ENCODE measurements at places on chromosomes 12 and 14. TPM values are rescaled to one million over a fixed set of nuclear protein-coding genes. Genes with fewer than 3 reads are reported as not detected.

DNA sequence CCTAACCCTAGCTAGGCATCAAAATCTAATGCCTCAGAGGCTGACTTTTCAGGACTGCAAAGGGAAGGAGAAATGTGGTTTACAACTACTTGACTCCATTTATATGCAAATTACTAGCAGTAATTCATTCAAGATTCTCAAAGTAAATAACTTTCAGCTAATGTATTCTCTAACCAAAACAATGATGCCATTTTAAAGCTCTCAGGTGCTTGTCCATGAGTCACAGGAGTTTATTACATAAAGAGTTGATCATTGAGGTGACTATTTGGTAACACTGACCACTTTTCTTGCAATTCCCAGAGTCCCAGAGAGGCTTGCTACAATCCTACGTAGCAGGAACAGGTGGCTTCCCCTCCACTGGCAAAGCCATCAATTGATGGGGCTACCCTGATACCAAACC lies 109.0 kb upstream of the SLC35F4 start:
- no peak overlapping the region for H3K4me3 ChIP-seq
- H3K27ac ChIP-seq: no peak overlapping the region
- H3K36me3 ChIP-seq: no peaks in the 10 kb centered on the region
- no peaks in the 10 kb centered on the region for H3K27me3 ChIP-seq
- H3K4me1 ChIP-seq: no peaks in the 10 kb centered on the region
- DNase-seq: no peak

- H3K4me3 ChIP-seq: no peak overlapping the region
- H3K27me3 ChIP-seq: no peaks in the 10 kb centered on the region
- no peak overlapping the region for H3K27ac ChIP-seq
- DNase-seq: no peak
- no peaks in the 10 kb centered on the region for H3K4me1 ChIP-seq
Measured at GRCh38 chr14:58914279-58914855, 274.1 kb upstream of the DAAM1 start.

GRCh38 chr14:26486922-26487321 lies 110.9 kb downstream of the NOVA1 start:
- DNase-seq: no peak
- no peak overlapping the region for H3K27ac ChIP-seq
- no peaks in the 10 kb centered on the region for H3K27me3 ChIP-seq
- H3K4me3 ChIP-seq: no peak overlapping the region
- H3K36me3 ChIP-seq: no peaks in the 10 kb centered on the region
- H3K4me1 ChIP-seq: no peaks in the 10 kb centered on the region

DNA sequence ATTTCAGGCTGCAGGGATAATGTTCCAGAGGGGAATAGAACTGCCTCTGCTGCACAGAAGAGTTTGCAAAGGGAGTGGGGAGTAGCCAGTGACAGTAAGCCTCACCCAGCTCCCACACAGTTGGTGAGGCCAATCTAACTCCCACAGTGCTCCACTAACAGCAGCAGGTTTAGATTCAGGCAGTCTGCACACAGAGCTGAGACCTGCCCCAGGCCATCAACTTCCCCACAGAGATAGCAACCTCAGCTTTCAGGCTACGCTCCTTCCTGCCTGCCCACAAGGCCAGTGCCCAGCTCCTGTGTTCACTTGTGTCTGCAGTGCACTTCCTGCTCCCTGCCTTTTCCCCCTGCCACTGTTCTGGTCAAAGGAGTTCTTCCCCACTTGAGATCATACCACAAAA lies 107.5 kb downstream of the TBC1D30 start:
- H3K27ac ChIP-seq: no peak overlapping the region
- no peaks in the 10 kb centered on the region for H3K36me3 ChIP-seq
- H3K27me3 ChIP-seq: no peaks in the 10 kb centered on the region

Gene LRP1-AS
- total RNA-seq: not detected

Gene TTLL5
- total RNA-seq: 23.5 TPM

Gene HOXC12
- total RNA-seq: 5.1 TPM

Gene KRT75
- 0.15 TPM for total RNA-seq

GRCh38 chr12:109680264-109681005 lies 33.2 kb upstream of the FAM222A start:
- no peaks in the 10 kb centered on the region for H3K36me3 ChIP-seq
- H3K4me3 ChIP-seq: no peak overlapping the region
- no peak overlapping the region for H3K27ac ChIP-seq

DNA sequence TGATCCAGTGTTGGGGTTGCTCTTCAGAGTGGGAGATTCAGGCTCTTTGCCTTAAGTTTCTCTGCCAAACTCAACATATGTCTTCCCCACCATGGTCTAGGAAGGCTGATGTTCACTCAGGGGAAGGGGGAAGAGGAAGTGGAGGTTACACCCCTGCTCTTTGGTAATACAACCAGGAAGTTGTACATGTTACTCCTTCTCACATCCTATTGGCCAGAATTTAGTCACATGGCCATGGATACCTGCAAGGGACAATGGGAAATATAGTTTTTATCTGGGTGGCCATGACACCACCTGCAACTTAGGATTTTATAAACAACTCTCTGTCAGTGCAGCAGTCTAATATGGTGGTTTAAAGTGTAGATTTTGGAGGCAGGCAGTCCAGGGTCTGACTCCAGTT lies 150.9 kb downstream of the TBX5 start:
- H3K4me1 ChIP-seq: no peaks in the 10 kb centered on the region
- no peak for DNase-seq
- no peak overlapping the region for H3K4me3 ChIP-seq
- no peak overlapping the region for H3K27ac ChIP-seq
- H3K36me3 ChIP-seq: no peaks in the 10 kb centered on the region

DNA sequence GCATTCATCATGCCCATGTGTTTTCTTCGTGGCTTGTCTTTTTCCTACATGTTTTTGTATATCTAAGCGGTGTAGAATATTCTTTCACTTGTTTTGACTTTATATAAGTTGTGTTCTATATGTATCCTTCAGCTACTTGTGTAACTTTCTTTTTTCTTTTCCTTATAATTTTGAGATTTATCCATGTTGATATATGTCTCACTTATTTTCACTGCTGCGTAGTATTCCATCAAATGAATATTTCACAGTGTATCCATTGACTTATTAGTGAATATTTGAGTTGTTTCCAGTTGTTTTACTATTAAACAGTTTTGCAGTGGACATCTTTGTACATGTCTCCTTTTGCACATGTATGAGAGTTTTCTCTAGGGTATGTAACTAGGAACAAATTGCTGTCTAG lies 43.9 kb downstream of the BORCS5 start:
- no peaks in the 10 kb centered on the region for H3K36me3 ChIP-seq
- H3K27me3 ChIP-seq: no peaks in the 10 kb centered on the region
- H3K4me3 ChIP-seq: no peak overlapping the region
- H3K4me1 ChIP-seq: peaks cover 8% of the 10 kb centered on the region
- H3K27ac ChIP-seq: no peak overlapping the region

- H3K27me3 ChIP-seq: no peaks in the 10 kb centered on the region
- no peak overlapping the region for H3K27ac ChIP-seq
- H3K4me1 ChIP-seq: no peaks in the 10 kb centered on the region
Measured at GRCh38 chr12:22978962-22979361, 354.0 kb downstream of the ETNK1 start.

DNA sequence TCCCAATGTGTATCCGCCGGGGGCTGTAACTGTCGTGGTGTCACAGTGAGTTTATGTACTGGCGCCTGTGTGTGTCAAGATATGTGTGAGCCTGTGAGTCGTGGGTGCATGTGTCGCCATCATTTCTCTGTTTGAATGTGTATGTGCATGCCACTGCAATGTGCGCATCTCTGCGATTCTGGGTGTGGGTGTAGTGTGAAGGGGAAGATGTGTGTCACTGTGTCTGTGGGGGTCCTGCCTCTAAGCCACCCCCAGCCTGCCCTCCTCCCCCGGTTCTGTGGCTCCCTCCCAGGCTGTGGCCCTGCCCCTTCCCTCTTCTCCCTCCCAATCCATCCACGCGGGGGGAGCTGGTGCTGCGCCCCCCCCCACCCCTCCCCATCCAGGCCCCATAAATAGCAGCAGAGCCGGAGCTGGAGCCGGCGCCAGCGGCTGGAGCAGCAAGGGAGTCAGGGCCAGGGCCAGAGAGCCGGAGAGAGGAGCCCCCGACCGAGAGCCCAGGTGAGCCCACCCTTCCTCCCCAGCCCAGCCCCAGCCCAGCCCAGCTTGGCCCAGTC lies at the start of gene CPNE6:
Gene CPNE6, plus strand, starts transcription at position 419 of the 554 bp plus-strand sequence. CDS start 1,375 bp downstream, outside the sequence.
- H3K4me3 ChIP-seq: no peak within 1 kb of the TSS
- no peaks in the 10 kb centered on the region for H3K4me1 ChIP-seq
- DNase-seq: no peak
- H3K27ac ChIP-seq: no peak within 1 kb of the TSS
- H3K36me3 ChIP-seq: no peaks in the 10 kb centered on the region
- no peaks in the 10 kb centered on the region for H3K27me3 ChIP-seq

GRCh38 chr14:57864659-57865058 lies 1.2 kb downstream of the SLC35F4 start:
- no peaks in the 10 kb centered on the region for H3K36me3 ChIP-seq
- DNase-seq: no peak
- no peak overlapping the region for H3K4me3 ChIP-seq
- H3K27ac ChIP-seq: no peak overlapping the region
- H3K27me3 ChIP-seq: no peaks in the 10 kb centered on the region
- peaks cover 5% of the 10 kb centered on the region for H3K4me1 ChIP-seq

GRCh38 chr14:94011795-94012194 lies 14.3 kb upstream of the OTUB2 start:
- H3K27ac ChIP-seq: no peak overlapping the region
- H3K4me1 ChIP-seq: no peaks in the 10 kb centered on the region
- no peaks in the 10 kb centered on the region for H3K27me3 ChIP-seq
- no peaks in the 10 kb centered on the region for H3K36me3 ChIP-seq
- H3K4me3 ChIP-seq: no peak overlapping the region

DNA sequence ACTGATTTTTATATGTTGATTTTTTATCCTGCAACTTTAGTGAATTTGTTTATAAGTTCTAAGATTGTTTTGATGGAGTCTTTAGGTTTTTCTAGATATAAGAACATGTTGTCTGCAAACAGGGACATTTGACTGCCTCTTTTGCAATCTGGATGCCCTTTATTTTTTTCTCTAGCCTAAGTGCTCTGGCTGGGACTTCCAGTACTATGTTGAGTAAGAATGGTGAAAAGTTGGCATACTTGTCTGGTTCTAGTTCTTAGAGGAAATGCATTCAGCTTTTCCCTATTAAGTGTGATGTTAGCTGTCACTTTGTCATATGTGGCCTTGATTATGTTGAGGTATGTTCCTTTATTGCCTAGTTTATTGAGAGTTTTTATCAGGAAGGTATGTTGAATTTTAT lies 68.1 kb downstream of the ERC1 start:
- no peaks in the 10 kb centered on the region for H3K4me1 ChIP-seq
- no peaks in the 10 kb centered on the region for H3K36me3 ChIP-seq
- no peaks in the 10 kb centered on the region for H3K27me3 ChIP-seq
- no peak for DNase-seq
- no peak overlapping the region for H3K27ac ChIP-seq
- H3K4me3 ChIP-seq: no peak overlapping the region

DNA sequence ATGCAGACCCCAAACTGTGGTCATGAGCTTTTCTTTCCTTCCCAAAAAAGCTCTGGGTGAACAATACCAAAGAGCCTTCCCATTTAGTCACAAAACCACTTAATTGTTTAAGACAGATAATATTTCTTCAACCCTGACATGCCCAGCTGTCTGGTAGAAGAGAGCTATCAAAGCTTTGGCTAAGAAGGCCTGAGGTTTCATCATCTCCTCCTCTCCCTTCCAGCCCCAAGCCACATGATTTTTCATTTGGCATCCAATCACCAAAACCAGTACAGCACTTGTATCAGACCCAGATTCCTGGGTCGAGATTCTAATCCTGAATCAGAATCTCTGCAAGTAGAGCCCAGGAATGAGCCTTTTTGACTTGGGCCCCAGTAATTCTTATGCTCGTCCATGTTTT lies 199.6 kb upstream of the TMEM260 start:
- no peaks in the 10 kb centered on the region for H3K27me3 ChIP-seq
- no peaks in the 10 kb centered on the region for H3K36me3 ChIP-seq
- no peaks in the 10 kb centered on the region for H3K4me1 ChIP-seq

Gene CDK4
- total RNA-seq: 201 TPM

DNA sequence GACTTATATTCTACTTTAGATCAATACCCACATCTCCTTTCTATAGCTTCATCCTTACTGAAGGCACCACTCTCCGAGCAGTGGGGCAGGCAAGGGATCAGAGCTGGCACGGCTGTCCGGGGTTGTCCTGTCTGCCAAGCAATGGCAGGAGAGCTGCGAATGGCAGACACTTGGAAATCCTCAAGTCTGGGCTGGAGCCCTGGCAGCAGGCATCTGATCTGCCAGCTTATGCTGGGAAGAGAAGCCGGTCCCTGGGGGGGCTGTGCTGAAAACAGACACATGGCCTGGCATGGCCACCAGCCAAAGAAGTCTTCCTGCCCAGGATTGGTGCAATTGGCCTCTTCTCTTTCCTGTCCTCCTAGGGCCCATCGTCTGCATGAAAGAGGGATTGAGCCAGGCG lies 280.2 kb upstream of the PWP1 start:
- H3K4me1 ChIP-seq: no peaks in the 10 kb centered on the region
- no peaks in the 10 kb centered on the region for H3K36me3 ChIP-seq
- no peak overlapping the region for H3K4me3 ChIP-seq
- DNase-seq: no peak

Gene ARF6
- total RNA-seq: 63.2 TPM

Gene KLRC4
- 1.4 TPM for total RNA-seq

DNA sequence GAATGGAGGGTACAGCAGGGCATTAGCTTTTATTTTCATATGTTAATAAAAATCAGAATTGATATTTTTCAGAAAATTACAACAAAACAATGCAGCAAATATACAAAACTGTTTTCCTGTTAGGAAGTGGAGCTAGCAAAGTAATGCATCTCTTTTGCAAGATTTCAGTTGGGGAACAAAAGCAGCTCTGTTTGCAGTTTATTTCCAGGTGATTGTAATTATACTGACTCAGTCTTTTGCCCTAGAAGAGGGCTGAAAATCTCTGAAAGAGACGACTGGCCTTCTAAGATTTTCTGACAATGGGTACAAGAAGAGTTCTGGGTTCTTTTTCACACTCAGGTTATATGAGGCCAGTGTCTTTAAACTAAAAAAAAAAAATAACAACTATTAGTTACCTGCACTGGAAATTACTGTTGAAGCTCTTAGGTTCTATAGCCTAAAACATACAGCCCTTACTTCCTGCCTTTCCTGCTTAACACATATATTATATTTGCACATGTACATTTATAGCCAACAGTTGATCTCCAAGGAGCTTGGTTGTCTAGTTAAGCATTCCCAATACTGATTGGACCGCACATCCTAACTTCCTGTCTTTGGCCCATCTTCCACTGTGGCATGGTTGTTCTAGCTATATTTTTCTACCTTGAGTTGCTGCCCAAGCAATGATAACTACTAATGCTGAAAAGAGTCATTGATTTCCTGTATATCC lies 199.1 kb upstream of the KRR1 start:
- peak overlapping the region; percentile 100 for H3K27ac ChIP-seq
- peaks cover 76% of the 10 kb centered on the region for H3K4me1 ChIP-seq
- H3K27me3 ChIP-seq: no peaks in the 10 kb centered on the region

Gene EMP1
- 18.6 TPM for total RNA-seq

DNA sequence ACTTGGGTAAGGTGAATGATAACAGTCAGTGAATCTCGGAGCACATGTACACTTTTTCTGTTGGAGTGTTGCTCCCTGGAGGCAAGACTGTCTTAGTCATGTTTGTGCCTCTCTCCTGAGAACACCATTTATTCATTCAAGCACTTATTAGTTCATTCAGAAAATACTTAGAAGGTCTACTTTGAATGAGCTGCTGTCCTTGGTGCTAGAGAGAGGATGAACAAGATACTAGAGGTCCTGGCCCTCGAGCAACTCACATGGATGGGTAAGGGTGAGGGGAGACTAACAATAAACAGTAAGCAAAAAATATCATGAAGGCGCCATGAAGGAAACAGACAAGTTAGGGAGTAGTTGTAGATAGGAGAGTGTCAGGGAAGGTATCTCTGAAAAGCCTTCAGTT lies 17.1 kb upstream of the SAMD4A start:
- no peak for DNase-seq
- no peaks in the 10 kb centered on the region for H3K27me3 ChIP-seq
- no peak overlapping the region for H3K4me3 ChIP-seq
- no peaks in the 10 kb centered on the region for H3K4me1 ChIP-seq
